ENCODE measurements at places on chromosomes 16 and 17.

DNA sequence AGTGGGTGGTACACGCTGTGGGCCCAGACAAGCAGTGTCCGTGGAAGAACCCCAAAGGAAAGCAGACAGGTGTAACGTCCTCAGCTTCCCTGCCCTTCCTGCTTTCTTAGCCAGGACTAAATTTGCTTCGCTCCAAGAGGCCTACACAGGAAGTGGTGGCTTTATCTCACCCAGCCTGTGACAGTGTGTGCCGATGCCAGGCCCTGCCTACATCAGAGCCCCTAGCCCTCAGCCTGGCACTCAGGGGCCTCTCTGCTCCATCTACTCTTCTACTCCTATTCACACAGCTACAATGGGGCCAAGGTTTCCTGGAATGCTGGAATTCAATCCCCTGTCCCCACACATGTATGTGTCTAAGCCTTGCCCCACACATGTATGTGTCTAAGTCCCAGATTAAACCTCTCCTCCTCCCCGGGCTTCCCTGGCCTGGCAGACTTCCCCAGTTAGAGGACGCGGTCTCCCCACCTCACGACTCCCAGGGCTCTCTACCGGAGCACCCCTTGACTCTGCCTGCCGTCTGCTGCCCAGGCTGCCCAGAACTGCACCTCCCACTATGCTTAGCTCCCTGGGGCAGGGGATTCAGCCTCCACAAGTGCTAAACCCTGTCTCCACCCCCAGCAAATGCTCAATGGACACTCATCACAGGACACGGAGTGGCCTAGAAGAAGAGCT is 8.2 kb downstream of the PGAP3 start:
- no peak for DNase-seq

DNA sequence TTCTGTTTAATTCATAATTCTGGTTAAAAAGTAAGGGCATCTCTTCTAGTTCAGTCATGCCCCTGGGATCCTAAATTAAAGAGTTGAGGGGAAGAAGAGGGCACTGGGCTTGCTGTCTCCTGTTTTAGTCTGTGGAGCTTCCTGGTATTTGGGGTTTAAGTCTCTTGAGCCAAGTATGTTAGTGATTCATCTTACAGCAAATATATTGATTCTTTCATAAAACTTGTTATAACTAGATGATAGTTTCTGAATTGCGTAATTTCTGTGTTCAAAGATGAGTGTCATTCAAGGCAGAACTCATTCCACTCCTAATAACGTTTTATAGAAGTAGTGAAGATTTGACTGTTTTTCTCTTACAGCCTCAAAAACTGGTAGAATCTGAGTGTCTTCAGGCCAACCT is 1.7 kb downstream of the TXNDC17 start:
- no peak for DNase-seq

- DNase-seq, result no peak
Measured at GRCh38 chr16:78348068-78348467, 248.6 kb downstream of the WWOX start.

GRCh38 chr17:50945779-50946222 is 79.6 kb upstream of the TOB1 start:
- DNase-seq, result no peak

GRCh38 chr17:39652587-39653315 is 12.4 kb upstream of the TCAP start:
- no peak for DNase-seq

DNA sequence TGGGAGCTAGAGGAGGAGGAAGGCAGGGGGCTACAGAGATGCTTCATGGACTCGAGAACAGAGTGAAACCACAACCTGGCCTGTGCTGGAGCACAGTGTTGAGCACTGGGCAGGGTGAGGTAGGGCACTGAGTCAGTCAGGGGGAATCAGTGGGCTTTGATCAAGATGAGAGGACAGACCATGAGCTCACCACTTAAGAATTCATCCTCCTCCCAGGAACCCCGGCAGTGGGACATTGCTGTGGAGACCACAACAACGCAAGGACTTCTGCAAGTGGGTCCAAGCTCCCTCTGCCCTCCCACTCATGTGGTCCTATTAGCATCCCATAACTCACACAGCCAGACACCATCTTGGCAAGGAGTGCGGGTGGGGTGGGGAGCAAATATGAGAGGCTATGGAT is 1.7 kb upstream of the CES5A start:
- no peak for DNase-seq

- no peak for DNase-seq
Measured at GRCh38 chr17:79633154-79633553, 22.3 kb upstream of the RBFOX3 start.

Data from stimulated activated CD4-positive, alpha-beta T cell treated with anti-CD3 and anti-CD28 coated beads, Interleukin-1b, Interleukin-23, amount 100 ng/mL, for 24 hours (primary cell).